ENCODE measurements at places on chromosomes 6 and 20.
A peak's percentile ranks its signal among the peaks of the same experiment; 100 is the strongest.

DNA sequence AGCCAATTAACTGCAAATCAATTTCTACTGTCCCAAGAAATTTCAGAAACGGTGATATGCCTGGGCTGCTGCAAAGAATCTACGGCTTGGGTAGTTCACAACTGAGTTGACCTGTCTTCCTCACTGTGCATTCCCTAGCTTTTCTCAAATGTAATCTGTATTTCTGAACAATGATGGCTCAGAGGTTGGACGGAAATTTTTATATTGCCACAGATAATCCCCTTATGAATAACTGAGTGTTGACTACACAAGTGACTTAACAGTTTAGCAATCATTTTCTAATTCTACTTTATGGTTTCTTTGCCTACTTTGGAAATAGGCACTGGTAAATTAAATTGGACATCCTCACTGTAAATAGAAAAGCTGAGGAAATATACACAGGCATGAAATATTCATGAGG lies 94.5 kb downstream of the ARHGAP18 start:
- DNase-seq, result no peak

- no peak for DNase-seq
Measured at GRCh38 chr20:43167021-43167420, 22.7 kb downstream of the PTPRT start.

- DNase-seq, result no peak
Measured at GRCh38 chr6:43710576-43710975, 23.0 kb upstream of the MRPS18A start.

DNA sequence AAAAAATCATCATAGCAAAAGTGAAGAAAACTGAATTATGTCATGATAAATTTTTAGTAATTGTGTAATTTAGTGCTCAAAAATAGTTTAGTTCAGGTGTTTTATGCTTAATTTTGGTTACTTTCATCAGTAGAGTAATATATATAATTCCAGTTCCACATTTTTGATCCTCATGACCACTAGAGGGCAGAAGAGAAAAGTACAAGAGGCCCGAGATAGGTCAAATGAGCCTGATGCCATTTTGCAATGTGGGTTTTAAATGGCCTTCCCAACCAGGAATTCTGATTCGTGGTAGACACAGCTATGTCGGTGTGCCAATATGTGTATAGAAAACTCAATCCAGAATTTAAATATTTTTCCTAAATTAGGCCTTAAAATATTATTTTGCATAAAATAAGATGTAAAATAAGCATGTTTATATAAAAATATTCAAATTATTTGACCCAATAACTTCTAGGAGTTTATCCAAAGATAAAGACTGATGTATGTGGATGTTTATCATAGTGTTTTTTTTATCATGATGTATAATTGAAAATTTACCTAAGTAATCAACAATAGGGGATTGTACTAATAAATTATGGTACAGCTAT lies 159.7 kb upstream of the RPS6KA2 start:
- DNase-seq, result no peak

DNA sequence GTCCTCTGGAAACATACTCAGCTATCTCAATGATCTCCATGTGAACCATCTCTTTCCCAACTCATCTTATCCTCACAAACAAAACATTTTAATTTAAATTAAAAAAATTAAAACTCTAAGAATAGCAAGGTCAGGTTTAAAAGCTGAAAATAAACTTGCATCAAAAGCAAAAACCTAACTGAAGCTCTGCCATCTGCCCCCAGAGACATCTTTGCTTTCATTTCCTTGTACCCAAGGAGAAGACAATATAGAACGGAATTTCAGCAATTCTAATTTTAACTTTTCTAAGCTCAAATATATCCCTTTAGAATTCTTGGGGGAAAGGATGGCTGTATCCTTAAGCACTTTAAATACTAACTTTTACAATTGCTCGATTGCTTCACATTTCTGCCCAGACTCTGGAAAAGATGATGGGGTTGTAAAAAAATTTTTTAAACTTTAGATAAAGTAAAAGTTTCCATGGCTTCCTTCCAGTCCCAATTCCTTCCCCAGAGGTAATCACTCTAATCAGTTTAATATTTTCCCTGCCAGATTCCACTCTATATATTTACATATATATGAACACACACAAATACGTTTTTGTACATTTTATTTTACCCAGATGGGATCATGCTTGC lies 69.2 kb upstream of the SMIM29 start:
- DNase-seq, result no peak

GRCh38 chr6:107668743-107669474 lies 155.2 kb downstream of the SCML4 start:
- DNase-seq, result no peak

- DNase-seq, result no peak
Measured at GRCh38 chr6:90284236-90285041, 12.2 kb downstream of the BACH2 start.

DNA sequence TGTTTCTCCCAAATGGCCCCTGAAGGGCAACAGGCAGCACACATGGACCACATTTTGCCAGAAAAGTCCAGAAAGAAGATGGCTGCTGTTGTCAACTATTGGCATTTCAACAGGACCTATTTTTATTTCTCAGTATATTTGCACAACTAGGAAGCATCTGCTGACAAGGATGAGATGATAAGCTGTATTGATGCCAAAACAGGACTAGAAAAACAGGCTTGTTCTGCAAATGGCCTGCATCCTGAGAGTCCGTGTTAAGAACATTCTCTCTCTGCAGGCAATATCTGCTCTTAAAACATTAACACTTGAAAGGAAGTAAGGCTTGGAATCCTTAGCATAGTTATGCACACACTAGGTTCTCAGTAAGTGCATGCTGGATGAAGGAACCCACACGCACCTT lies 283.7 kb downstream of the ESR1 start:
- DNase-seq, result no peak

DNA sequence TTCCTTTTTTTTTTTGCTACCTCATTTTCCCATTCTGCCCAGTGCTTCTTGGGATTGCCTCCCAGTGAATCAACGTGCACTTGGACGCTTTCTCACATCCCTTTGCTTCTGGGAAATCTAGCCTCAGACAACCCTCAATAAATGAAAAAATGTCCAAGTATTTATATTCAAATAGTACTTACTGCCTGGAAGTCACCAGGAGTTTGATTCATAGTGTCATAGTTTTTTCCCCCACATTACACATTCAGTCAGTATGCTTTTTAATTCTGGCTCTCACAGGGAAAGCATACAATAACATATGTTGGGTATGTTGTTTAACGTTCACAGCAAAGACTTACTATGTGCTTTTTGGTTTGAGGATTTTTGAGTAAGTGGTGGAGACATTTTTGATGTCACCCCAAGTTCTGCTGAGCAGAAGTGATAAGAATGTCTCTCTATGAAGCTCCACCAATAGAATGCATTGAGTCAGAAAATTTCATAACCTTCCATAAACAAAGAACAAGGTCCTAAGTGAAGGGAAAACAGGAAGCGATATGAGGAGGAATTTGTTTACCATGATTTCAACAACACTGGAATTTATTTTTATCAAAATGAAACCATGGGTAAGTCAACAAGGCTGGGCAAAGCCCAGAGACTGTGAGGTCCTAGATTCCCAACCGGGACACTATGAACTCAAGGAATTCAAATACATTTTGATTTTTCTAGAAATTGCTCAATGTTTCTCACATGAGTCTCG lies 301.2 kb upstream of the BMP2 start:
- DNase-seq, result no peak

- no peak for DNase-seq
Measured at GRCh38 chr6:127128066-127128465, 9.6 kb downstream of the RSPO3 start.

DNA sequence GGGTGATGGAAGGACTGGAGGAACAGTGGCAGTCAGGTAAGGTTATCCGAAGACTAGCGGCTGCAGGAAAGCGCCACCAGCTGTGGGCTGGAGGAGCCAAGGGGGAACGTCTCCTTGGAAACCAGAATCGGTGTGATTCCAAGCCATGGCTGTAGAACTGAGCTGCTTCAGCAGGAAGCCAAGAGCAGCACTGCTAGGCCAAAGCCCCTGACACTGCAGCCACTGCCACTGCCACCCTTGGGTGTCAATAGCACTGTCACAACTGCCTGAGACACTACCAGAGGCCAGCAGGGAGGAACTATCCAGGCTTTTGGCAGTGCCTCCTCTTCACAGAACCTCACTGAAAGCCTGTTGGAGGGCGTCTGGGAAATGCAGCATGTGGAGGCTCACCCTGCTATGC lies 289.6 kb upstream of the SUPT3H start:
- no peak for DNase-seq

DNA sequence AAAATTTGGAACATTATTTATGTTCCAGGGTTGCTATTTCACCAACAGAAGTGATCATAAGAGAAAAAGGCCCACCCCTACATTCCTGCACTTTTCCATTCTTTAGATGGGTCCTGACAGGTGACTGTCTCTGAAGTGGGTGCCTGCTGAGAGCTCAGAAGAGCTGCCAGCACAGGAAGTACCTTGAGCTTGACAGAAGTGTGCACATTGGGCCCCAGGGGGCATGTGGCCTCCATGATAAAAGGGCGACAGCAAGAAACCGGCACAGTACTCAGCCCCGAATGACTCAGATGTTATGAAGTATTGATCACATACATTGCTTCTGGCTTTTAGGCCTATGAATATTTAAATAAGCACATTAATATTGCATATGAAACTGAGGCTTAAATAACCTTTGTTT lies 150.4 kb downstream of the PCSK2 start:
- no peak for DNase-seq

- no peak for DNase-seq
Measured at GRCh38 chr20:1735417-1736089, 78.0 kb upstream of the SIRPG start.

DNA sequence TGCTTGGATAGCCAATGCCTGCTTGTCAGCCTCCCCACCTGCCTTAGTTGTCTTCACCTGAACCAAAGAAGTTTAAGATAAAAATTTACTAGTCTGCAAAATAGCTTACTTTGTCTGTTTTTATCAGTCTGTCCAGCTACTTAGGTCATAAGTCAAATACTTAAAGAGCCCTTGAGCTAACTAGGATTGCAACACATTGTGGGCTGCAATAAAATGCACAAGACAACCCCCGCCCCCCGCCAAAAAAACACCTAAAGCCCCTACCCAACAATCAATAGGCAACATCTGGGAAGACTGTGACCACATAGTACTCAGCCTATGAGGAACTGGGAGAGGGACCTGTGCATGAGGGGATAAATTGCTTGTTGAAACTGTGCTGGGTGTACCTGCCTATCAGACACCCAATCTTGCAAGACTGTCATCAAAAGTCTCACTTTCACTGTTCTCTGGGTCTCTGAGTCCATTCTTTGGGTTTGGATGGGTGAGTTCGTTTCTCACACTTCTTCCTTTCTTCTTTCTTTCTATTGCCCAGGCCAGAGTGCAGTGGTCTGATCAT lies 27.3 kb upstream of the ABCC10 start:
- no peak for DNase-seq

DNA sequence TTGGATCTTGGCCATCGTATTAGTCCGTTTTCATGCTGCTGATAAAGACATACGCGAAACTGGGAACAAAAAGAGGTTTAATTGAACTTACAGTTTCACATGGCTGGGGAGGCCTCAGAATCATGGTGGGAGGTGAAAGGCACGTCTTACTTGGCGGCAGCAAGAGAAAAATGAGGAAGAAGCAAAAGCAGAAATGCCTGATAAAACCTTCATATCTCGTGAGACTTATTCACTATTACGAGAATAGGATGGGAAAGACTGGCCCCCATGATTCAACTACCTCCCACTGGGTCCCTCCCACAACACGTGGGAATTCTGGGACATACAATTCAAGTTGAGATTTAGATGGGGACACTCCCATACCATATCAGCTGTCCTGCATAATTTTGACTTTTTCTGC lies 20.1 kb upstream of the REPS1 start:
- no peak for DNase-seq

DNA sequence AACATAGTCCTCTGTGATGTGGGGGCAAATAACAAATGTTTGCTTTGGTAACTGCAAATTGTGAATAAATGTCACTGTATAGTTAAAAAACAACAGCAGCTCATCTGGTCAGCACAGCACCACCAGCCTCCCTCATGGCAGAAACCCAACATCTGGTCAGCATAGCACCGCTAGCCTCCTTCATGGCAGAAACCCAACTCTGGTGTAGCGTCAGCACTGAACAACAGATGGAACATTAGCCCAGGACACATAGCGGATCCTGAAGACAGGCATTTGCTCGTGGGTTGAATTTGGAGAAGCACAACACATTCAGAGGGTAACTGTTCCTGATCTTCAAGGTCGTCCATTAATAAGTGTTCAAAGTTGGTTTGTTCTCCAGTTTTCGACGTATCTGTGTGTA lies 265.9 kb downstream of the DLL1 start:
- DNase-seq, result no peak

GRCh38 chr6:15129887-15130286 lies 116.0 kb upstream of the JARID2 start:
- DNase-seq, result no peak

GRCh38 chr20:57411406-57412283 lies 20.4 kb downstream of the RBM38 start:
- no peak for DNase-seq

GRCh38 chr6:115078555-115078954 lies 735.7 kb upstream of the HS3ST5 start:
- DNase-seq, result no peak

DNA sequence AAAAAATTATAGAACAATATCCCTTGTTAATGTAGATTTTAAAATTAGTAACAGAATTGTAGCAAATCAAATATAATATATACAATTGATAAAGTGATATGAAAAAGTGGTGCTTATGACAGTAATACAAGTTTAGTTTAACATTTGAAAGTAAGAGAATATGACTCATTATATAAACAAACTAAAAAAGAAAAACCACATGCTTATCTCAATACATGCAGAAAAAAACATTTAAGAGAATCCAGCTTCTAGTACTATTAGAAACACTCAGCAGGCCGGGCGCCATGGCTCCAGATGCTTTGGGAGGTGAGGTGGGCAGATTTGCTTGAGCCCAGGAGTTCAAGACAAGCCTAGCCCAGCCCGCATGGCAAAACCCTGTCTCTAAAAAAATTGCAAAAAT lies 60.7 kb upstream of the LAMA2 start:
- no peak for DNase-seq

GRCh38 chr20:46572153-46572552 lies 21.7 kb upstream of the OCSTAMP start:
- no peak for DNase-seq

- peak; percentile 24 for DNase-seq
Measured at GRCh38 chr20:35954907-35955251, 577 bp upstream of the SCAND1 start.

- DNase-seq, result no peak
Measured at GRCh38 chr6:135461208-135461607, 36.3 kb downstream of the AHI1 start.

- no peak for DNase-seq
Measured at GRCh38 chr6:28710466-28711191, 184.9 kb downstream of the GPX5 start.
